Right lung (tissue), 10 donors: ENCODE measurements at places on chromosomes 3 and 15.
A peak's percentile ranks its signal among the peaks of the same experiment; 100 is the strongest.

GRCh38 chr3:6262010-6262409 is 598.9 kb upstream of the GRM7 start:
- DNase-seq: no peak

- no peak for DNase-seq
Observed at GRCh38 chr3:122857019-122857418, 62.1 kb downstream of the SLC49A4 start.

GRCh38 chr3:109687626-109688025 is 350.3 kb upstream of the DPPA4 start:
- no peak for DNase-seq

GRCh38 chr15:29115093-29115991 is 154.3 kb downstream of the NSMCE3 start:
- DNase-seq: peak; percentile 16

GRCh38 chr3:134251731-134252391 is 1.2 kb upstream of the RYK start:
- no peak for DNase-seq

DNA sequence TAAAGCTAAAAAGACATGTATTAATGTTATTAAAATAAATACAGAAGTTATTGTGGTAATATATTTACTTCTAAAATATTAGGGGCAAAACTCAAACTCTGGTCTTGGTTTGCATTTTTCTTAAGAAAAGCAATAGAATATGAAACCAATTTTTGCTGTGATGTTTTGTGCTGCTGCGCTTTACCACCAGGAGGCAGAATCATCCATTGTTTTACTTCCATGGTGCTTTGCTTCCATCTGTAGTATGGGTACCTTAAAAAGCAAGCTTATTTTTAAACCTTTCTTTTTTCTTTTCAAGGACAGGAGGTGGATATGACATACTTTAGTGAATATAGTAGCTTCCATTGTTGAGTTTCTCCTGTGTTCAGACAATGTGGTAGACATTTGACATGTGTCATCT is 46.6 kb upstream of the MRPL3 start:
- no peak for DNase-seq

DNA sequence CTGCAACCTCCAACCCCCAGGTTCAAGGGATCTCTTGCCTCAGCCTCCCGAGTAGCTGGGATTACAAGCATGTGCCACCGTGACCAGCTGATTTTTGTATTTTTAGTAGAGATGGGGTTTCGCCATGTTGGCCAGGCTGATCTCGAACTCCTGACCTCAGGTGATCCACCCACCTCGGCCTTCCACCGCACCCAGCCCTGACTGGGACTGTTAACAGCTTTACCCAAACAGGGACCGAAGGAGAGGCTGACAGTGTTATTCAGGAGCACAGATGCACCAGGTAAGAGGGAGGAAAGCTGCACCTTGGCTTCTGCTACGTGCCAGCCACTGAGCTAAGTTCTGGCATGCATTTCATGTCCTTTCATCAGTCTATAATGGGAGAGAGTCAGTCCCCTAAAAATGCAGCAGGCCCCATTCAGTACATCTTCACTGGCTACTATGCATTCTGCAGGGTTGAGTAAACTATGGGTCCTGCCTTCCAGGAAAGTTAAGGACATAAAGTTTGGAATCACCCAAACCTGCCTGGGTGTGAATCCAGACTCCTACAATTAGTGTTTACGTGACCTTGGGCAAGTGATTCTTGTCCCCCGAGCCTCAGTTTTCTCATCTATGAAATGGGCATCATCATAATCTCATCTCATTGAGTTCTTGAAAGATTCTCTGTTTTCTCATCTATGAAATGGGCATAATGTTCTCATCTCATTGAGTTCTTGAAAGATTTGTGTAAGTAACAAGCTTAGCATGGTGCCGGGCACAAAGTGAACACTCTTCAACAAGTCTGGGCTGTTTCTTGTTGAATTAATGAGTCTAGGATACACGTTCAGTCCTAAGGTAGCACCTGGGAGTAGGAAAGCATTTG is 82.2 kb downstream of the CPN2 start:
- no peak for DNase-seq

DNA sequence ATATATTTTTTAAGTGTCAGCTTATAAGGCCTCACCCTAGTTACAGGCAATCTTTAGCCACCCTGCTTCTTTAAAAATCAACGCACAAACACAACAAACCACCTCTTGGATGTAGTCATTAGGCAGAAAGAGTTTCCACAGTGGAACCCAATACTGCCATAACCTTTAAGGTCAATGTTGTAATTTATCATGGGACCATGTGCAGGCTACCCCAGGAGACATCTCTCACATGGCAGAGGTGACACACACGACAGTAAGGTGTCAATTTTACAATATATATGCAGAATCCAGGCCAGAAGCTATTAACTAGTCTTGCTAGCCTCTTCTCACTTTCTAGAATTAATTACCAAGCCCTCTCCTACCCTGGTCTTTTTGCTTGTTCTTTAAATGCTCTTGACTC is 336.5 kb downstream of the MAGI1 start:
- DNase-seq: no peak

DNA sequence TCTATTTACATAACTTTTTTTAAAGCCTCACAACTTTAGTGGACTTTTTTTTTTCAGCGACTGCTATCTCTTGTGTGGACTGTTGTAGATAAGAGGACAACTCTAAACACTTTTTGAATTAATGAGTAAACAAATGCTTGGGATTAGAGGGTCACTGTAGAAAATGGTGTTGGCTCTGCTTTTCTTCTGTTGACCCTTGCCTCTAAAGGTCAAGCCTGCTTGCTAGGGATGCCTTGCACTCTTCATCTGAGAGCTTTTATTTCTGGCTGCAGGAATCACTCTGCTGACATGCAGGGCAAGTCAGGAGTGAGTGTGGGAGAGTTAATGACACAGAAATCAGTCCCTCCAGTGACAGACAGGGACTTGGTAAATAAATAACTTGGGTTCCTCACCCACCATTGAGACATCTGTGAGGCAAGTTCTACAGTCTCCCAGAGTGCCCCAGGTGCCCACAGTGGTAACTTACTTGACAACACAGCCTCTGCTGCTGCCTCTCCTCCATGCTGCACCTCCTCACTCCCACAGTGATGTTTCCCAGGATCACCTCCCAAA is 390.1 kb downstream of the IL20RB start:
- DNase-seq: no peak

DNA sequence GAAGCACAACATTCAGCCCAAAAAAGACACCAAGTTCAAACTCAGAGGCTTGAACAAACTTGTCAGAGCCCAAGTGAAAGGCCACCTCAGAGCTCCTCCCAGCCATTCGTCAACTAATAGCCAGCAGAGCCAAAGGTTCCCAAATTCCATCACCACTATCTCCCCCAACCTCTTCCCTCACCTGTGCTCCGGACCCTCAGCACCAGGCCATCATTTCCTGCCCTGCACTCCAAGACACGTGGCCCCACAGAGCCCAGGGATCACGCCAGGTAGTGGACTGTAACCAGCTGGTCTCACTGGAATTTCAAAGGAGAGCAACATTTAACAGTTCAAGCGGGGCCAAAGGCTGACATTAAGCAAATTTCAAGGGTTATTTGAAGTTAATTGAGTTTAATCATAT is 245.2 kb upstream of the IGF1R start:
- DNase-seq: no peak

- no peak for DNase-seq
Observed at GRCh38 chr3:72549761-72550581, 298.3 kb downstream of the SHQ1 start.

GRCh38 chr3:190865828-190866227 is 3.3 kb upstream of the GMNC start:
- no peak for DNase-seq

- peak; percentile 57 for DNase-seq
Observed at GRCh38 chr3:53238051-53238850, 17.6 kb downstream of the TKT start.

GRCh38 chr15:95401587-95401986 is 928.9 kb upstream of the NR2F2 start:
- peak; percentile 53 for DNase-seq

GRCh38 chr3:126872701-126873342 is 110.1 kb upstream of the PLXNA1 start:
- no peak for DNase-seq

DNA sequence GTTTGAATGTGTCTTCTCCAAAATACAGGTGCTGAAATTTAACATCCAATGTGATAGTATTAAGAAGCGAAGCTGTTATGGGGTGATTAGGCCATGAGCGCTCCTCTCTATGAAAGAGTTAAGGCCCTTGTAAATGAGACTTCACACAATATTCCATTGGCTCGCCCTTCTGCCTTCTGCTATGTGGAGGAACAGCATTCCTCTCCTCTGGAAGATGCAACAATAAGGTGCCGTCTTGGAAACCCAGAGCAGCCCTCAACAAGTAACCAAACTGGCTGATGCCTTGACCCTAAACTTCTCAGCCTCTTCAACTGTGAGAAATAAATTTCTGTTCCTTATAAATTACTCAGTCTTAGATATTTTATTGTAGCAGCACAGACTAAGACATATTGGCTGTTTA is 874.6 kb downstream of the ROBO1 start:
- no peak for DNase-seq

GRCh38 chr15:35444557-35445204 is 101.3 kb downstream of the DPH6 start:
- peak; percentile 14 for DNase-seq

- no peak for DNase-seq
Observed at GRCh38 chr15:69272139-69272538, 26.6 kb upstream of the PAQR5 start.

GRCh38 chr15:84812842-84813241 is 4.3 kb upstream of the ALPK3 start:
- DNase-seq: no peak

DNA sequence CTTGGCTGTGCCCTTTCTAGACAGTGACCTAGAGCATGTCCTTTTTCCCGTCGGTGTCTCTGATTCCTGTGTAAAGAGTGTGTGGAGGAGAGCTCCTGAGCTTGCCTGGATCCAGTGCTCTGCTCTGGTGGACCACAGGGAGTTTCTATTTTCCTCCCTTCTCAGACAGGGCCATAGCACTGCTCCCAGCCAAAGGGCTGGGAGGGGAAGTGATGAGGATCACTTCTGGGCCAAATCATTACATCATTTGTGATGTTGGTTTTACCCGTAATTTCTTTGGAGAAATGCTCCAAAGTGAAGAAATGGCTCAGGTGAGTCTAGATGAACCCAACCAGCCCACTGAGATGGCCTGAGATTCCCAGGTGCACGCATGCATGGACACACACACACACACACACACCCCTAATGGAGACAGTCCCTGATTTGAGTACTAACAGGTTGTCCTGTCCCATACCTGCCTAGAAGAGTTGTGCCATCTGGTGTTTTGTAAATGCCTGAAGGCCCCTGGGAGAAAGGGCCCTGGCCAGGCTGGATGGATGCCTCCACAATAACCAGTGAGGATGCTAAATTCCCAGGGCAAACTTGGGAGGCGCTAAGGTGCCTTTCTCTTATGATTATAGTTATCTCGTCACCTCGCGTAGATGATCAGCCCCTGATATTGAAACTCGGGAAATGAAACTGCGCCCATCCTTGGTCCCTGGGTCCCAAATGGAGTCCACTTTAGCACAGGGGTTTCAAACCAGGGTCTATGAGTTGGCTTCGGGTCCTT is 86.9 kb downstream of the ASB7 start:
- DNase-seq: no peak

GRCh38 chr3:99934975-99935797 is 117.5 kb downstream of the CMSS1 start:
- DNase-seq: no peak

- no peak for DNase-seq
Observed at GRCh38 chr15:83833569-83833968, 179.6 kb downstream of the ADAMTSL3 start.

DNA sequence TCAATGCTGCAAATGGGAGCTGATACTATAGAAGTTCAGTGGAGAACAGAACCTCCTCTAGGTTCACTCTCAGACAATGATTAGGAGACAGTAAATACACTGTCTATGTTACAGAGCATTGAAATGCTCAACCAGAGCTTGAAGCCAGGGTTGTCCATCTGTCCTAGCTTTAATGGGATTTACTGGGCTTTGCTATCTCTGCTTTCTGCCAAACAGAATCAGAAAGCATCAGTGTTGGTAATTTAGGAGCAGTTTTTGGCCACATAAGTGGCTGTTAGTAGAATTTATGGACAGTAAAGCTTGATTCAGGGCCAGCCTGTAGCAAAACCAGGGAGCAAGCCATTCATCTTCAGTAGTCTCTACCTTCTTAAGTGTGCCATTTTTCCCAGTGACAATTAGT is 396.3 kb downstream of the LSAMP start:
- peak; percentile 34 for DNase-seq

- DNase-seq: no peak
Observed at GRCh38 chr3:73497646-73498406, 126.9 kb downstream of the PDZRN3 start.

GRCh38 chr3:193641440-193641775 is 48.4 kb downstream of the OPA1 start:
- no peak for DNase-seq

GRCh38 chr3:87900061-87900460 is 158.7 kb downstream of the CGGBP1 start:
- no peak for DNase-seq

DNA sequence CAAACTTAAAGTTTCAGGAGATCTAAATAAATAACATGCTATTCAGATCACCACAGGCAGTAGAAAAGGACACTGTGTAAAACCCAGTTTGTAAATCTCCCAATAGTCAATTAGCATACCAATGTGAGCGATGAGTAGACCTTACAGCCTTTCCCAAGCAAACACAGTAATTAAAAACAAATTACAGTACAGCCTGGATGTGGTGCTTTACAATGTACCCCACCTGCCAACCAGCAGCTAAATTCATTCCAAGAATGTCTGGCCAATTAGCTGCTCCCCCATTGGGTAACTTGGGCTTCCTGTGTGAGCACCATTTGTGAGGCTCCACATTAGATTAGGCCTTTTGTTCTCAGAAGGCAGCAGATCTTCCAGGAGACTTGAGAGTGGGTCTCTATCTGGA is 635.0 kb downstream of the TBL1XR1 start:
- peak; percentile 42 for DNase-seq

GRCh38 chr15:61049934-61050333 is 179.2 kb downstream of the RORA start:
- DNase-seq: no peak

DNA sequence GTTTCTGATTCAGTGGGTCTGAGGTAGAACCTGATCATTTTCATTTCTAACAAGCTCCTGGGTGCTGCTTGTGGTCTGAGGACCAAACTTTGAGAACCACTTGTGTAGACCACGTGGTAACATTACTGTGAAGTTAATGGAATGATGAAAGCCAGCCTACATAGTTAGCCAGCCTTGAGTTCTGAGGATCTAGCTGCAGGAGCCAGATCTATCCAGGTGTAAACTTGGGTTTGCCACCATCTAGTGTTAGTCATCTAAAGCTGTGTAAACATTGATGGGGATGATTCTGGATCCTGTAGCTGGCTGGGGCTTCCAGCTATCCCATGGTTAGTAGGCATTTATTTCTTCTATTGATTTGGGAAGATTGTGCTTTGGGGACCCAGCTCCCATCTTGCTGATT is 170.0 kb downstream of the TMEM108 start:
- DNase-seq: no peak

GRCh38 chr3:119085070-119085439 is 50.4 kb upstream of the IGSF11 start:
- no peak for DNase-seq
